ENCODE measurements at places on chromosomes 16 and 17. TPM values are rescaled to one million over a fixed set of nuclear protein-coding genes. Genes with fewer than 3 reads are reported as not detected.

- no peak for DNase-seq
Observed at GRCh38 chr16:75249441-75249840, 2.0 kb downstream of the BCAR1 start.

DNA sequence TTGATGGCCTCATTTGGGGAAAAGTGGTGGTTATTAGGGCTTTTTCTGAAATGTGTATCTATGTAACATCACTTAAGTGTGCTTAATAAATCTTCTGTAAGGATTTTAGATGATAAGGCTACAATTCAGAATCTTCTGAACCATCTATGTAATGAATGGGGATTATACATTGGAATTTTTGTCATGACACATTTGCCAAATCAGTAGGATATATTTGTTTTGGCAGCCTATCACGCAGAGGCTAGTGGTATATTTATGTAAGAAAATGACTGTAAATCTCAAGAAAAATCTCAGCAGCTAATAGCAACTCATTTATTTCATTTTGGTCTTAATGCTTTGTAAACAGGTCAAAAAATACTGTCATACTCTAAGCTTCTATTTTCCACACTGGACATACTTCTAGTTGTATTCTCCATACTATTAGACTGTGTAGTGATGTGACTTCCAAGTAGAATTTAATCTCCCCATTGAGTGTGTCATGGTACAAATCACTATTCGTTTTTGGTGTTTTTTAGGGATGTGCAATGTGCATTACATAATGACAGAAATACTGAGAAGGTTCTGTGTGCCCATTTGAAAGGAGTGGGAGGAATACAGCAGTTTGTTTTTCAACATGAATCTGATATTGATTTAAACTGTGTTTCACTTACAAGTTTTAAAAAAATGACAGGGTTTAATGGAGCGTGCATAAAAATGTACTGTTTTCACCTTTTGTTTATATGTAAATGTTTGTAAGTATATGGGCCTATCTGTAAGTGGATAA is 29.2 kb downstream of the CLUH start:
- no peak for DNase-seq

DNA sequence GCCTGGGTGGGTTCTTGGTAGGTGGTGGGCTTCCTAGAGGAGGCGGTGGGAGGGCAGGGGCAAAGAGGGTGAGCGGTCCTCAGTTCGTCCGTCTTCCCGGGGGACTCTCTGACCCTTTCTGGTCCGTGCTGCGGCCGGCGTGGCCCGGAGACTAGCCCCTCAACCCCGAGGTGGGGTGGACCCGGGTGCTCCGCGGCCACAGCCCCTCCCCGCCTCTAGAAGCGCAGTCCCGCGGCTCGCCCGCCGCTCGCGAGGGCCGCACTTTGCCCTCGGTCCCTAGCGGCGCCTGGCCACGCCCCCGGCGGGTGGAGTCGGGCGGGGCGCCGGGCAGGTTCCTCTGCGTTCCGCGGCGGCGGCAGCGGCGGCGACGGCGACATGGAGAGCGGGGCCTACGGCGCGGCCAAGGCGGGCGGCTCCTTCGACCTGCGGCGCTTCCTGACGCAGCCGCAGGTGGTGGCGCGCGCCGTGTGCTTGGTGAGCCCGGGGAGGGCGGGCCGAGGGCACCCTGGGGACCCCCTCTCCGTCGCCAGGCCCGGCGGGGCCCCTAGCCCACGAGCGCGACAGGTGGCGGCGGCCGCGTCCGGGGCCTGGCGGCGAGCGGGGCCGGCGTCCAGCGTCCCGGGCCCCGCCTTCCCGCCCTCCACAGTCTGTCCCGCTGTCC is at the start of gene SYNGR2:
SYNGR2 (plus strand) TSS at position 340 of the 661 bp plus-strand sequence; CDS start at position 376, 36 bp downstream.
- no peak for DNase-seq

DNA sequence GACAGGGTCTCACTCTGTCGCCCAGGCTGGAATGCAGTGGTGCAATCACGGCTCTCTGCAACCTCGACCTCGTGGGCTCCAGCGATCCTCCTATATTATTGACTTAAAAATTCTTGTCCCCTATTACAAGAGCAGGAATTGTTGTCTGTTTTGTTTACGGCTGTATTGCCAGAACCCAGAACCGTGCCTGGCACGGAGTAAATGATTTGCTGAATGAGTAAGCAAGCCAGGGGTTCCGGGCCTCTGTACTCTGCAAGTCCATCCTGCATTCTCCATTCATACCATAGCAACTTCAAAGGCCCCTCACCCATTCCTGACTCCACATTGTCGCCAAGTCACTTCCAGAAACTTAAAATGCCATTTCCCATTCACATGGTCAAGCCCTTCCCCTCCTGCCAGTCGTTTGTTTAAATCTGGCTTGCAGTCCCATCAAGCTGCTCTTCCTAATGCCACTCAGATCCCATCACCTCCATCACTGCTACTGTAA is 6.9 kb downstream of the ADCY9 start:
- no peak for DNase-seq

The TBC1D3H gene
- total RNA-seq: not detected

The C16orf96 gene
- 0.30 TPM for total RNA-seq

The ITGB3 gene
- 11.6 TPM for total RNA-seq

The LPCAT2 gene
- 24.0 TPM for total RNA-seq

The ZNF423 gene
- total RNA-seq: 8.0 TPM

Data from skin of body (tissue), 3 donors.